ENCODE measurements at places on chromosomes 7 and 10.

DNA sequence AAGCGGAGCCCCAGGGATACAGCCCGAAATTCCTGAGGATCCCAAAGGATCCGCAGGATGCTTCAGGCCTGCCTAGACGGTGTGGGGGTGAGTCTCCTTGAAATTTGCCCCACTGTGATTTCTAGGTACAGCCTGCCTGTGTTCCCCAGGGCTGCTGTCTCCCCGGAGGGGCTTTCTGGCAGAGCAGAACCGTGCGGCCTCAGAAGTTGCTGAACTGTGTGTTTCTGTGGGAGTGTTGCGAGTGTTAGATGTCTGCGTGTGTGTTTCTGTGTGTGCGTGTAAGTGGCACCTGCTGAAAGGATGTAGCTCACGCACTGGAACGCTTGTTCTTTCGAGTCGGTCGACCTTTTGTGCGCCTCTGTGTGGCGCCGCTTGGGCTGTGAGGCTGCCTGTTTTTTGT is 27.8 kb upstream of the ZNF273 start:
- no peak for DNase-seq

- DNase-seq = no peak
Measured at GRCh38 chr7:43943417-43944187, 17.4 kb downstream of the UBE2D4 start.

DNA sequence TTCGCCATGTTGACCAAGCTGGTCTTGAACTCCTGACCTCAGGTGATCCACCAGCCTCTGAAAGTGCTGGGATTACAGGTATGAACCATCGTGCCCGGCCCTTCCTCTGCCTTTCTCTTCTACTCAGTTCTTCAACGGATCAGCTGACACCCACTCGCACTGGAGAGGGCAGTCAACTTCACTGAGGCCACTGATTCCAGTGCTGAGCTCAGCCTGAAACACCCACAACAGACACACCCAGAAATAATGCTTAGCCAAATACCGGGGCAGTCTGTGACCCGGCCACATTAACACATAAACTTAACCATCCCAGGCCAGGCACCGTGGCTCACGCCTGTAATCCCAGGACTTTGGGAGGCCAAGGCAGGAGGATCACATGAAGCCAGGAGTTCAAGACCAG is 119.3 kb upstream of the CHST15 start:
- DNase-seq = no peak

DNA sequence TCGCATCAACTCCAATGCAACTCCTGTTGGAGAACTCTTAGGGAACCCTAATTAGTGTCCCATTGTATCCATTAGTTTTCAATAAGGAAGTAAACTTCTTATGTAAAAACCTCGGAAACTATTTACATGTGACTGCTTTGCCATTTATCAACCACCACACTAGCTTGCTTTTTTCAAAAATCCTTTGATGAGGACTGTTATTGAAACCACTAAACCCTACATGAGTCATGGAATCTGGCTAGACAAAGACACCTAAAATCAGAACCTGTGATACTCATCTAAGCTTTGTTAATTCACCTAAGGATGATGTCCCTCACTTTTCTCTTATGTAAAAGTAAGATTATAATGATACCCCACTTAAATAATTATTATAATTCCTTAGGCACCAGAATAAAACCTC is 414.1 kb upstream of the ETV1 start:
- no peak for DNase-seq

DNA sequence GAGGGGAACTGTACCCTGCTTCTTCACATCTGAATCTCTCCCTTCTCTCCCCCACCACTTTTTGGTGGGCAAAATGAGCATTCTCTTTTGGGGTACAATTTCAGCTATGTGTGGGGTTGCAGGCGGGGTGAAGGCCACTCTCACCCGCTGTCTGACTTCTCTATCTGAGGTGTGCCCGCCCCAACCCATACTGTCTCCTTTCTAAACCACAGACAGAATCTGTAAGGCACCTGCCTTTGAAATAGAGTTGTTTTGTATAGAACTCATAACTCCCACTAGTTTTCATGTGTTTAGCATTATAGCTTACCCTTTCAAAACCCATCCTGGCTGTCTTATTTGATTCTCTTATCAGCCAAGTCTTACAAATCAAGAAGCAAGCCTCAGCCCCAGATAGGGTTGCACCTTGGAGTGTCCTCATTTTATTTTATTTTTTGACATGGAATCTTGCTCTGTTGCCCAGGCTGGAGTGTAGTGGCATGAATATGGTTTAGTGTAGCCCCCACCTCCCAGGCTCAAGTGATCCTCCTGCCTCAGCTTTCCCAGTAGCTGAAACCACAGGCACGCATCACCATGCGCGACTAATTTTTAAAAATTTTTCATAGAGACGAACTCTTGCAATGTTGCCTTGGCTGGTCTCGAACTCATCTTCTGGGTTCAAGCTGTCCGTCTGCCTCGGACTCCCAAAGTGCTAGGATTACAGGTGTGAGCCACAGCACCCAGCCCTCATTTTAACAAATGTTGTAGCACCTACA is 11.9 kb downstream of the TSPAN14 start:
- DNase-seq = no peak

Data from EH (cell line).